ENCODE measurements at places on chromosomes 6 and 20. TPM values are rescaled to one million over a fixed set of nuclear protein-coding genes. Genes with fewer than 3 reads are reported as not detected.
A peak's percentile ranks its signal among the peaks of the same experiment; 100 is the strongest.

DNA sequence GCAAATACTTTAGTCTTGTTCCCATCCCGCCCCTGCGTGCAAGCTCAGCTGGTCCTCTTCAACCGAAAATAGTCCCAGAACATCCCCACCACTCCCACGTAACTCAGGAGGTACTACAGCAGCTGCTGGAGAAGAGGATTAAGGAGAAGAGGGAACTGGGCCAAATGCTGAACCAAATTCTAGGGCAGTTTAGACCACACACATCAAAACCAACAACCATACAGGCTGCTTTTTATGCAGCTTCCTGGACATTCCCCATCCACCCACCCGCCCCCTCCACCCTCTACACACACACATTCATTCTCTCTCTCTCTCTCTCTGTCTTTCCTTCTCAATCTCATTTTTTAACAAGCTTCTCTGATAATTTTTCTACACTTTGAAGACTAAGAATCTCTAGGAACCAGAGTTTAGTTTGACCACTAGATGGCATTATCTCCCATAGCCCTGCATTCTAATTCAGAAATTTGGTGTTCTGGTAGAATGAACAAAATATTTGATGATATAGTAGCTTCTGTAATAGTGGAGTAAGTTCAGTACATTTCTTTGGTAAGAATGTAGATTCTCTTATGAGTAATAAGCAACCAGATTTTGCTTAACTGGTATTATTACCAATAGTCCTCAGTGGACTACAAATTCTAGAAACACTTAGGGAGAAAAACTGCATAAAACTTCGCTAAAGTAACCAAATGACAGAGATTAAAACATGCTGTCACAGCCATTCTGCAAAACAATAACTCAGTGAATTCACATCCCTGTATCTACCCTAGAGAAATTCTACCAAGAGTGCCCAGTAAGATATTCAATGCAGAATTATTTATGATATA, 52.1 kb upstream of the BEND6 start:
- H3K27ac ChIP-seq = no peak overlapping the region
- H3K36me3 ChIP-seq = peaks cover 6% of the 10 kb centered on the region
- H3K4me3 ChIP-seq = no peak overlapping the region
- no peak for DNase-seq
- H3K27me3 ChIP-seq = no peaks in the 10 kb centered on the region

GRCh38 chr6:44235269-44235668, 11.6 kb upstream of the HSP90AB1 start:
- peak overlapping the region; percentile 96 for H3K27ac ChIP-seq
- H3K36me3 ChIP-seq = peaks cover 20% of the 10 kb centered on the region
- H3K27me3 ChIP-seq = no peaks in the 10 kb centered on the region
- peaks cover 68% of the 10 kb centered on the region for H3K4me1 ChIP-seq

DNA sequence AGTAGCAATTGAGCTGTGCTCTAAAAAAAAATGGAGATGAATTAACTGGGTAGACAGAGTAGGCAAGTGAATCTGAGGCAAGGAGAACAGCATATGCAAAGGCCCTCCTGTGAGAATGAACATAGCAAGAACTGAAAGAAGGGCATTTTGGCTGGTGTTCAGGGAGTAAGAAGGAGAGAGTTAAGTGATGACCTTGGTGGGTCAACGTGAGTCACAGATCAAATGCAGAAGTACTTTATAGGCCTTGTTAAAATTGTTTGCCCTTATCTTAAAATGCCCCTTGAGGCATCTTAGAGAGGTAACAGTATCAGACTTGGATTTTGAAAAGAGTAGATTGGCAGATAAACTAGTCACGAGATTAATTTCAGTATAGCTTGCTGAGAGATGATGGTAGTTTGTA, 24.5 kb downstream of the NDUFAF5 start:
- H3K4me3 ChIP-seq = no peak overlapping the region
- no peaks in the 10 kb centered on the region for H3K4me1 ChIP-seq
- no peak overlapping the region for H3K27ac ChIP-seq

DNA sequence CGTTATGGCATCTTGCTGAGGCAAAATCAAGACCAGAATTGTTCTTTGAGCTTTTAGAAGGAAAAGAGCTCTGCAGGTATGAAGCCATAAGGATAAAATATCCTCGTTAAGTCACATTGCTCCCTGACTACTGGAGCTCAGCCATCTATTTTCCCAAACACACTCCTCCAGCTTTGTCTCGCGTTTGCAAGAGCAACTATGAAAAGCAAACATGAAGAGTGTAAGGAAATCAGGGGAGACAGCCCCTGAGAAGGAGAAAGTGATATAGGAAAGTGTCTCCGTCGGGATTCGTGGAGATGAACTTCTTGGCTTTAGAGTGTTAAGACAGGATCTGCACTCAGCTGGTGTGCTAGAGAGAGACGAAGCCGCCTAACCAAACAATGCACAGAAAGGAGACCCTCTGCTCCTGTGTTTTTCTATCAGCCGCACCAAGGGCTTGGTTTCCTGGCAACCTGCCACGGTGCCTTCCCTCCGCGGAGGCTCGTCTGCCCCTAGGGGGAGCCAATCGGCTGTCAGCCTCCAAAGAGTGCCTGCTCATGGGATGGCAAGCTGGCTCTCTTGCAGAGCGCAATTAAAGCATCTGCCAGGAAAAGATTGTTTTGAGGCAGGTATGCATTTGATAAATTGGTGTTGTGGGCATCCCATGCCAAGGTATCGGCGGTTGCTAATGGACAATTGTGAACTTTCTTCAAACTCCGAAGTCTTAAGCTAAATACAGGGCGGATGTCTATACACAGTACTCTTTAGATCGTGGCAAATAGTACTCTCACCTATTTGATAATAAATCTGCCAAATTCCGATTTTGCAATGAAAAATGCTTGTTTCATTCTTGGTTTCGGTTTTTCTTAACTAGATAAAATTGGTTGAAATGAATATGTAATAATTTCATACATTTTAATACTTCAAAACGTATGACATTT, 603.2 kb downstream of the RNF144B start:
- peak; percentile 62 for DNase-seq
- peaks cover 12% of the 10 kb centered on the region for H3K4me1 ChIP-seq
- no peak overlapping the region for H3K27ac ChIP-seq
- peaks cover 6% of the 10 kb centered on the region for H3K36me3 ChIP-seq
- no peaks in the 10 kb centered on the region for H3K27me3 ChIP-seq

- H3K27ac ChIP-seq = no peak overlapping the region
- H3K4me1 ChIP-seq = no peaks in the 10 kb centered on the region
- peaks cover 3% of the 10 kb centered on the region for H3K36me3 ChIP-seq
- H3K4me3 ChIP-seq = no peak overlapping the region
- no peak for DNase-seq
- H3K27me3 ChIP-seq = peaks cover 11% of the 10 kb centered on the region
Measured at GRCh38 chr6:169332250-169332649, 78.6 kb upstream of the THBS2 start.

GRCh38 chr20:49924247-49924646, 8.9 kb upstream of the SPATA2 start:
- H3K36me3 ChIP-seq = no peaks in the 10 kb centered on the region
- peaks cover 12% of the 10 kb centered on the region for H3K4me1 ChIP-seq
- H3K27ac ChIP-seq = no peak overlapping the region
- no peak overlapping the region for H3K4me3 ChIP-seq
- DNase-seq = no peak

- H3K4me3 ChIP-seq = no peak overlapping the region
- H3K4me1 ChIP-seq = peaks cover 6% of the 10 kb centered on the region
- H3K27me3 ChIP-seq = no peaks in the 10 kb centered on the region
- peak overlapping the region; percentile 12 for H3K27ac ChIP-seq
- no peak for DNase-seq
- H3K36me3 ChIP-seq = no peaks in the 10 kb centered on the region
Measured at GRCh38 chr20:1313236-1313964, 15.5 kb downstream of the SDCBP2 start.

DNA sequence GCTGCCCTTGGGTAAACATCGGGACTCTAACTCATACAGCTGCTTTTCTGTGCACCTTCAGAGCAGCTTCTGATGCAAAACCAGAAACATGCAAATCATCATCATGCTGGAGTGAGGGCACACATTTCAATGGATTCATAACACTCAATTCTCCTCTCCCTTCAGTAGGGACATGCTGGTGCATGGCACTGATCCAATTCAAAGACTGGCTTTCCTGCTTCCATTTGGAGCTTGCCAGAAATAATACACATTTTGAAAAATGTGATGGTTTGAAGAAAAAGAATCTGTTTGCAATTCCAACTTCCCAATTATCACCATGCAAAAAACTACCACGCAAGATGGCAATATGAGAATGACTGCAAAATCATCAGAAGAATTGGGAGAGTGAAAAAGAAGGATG, 65.2 kb upstream of the PDE10A start:
- no peaks in the 10 kb centered on the region for H3K36me3 ChIP-seq
- peaks cover 4% of the 10 kb centered on the region for H3K27me3 ChIP-seq
- no peak overlapping the region for H3K4me3 ChIP-seq
- DNase-seq = no peak

- no peak for DNase-seq
- H3K36me3 ChIP-seq = peaks cover 35% of the 10 kb centered on the region
- H3K4me1 ChIP-seq = peaks cover 34% of the 10 kb centered on the region
- H3K27me3 ChIP-seq = no peaks in the 10 kb centered on the region
Measured at GRCh38 chr6:56151609-56152224, 95.7 kb downstream of the COL21A1 start.

DNA sequence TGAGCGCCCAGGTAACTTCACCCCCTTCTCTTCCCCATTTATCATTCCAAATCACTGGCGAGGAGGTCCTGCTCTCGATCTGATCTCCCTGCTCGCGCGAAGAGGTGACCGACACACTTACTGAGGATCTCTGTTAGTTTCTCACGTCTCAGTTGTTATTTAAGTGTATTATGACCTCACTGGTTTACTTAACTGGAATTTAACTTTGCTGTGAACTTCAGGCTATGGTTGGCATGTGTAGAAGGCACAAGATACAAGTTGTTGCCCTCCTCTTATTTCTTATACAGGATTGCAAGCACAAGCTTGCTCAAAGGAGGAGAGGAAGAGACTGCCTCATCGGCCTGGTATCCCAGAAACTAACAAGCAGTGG, 1.2 kb downstream of the RNF217 start:
- H3K4me1 ChIP-seq = peaks cover 72% of the 10 kb centered on the region
- no peaks in the 10 kb centered on the region for H3K27me3 ChIP-seq
- peak overlapping the region; percentile 84 for H3K4me3 ChIP-seq

- H3K4me1 ChIP-seq = no peaks in the 10 kb centered on the region
- H3K36me3 ChIP-seq = no peaks in the 10 kb centered on the region
- no peak overlapping the region for H3K4me3 ChIP-seq
- DNase-seq = no peak
- no peak overlapping the region for H3K27ac ChIP-seq
Measured at GRCh38 chr6:151869345-151869744, 61.9 kb downstream of the ESR1 start.

DNA sequence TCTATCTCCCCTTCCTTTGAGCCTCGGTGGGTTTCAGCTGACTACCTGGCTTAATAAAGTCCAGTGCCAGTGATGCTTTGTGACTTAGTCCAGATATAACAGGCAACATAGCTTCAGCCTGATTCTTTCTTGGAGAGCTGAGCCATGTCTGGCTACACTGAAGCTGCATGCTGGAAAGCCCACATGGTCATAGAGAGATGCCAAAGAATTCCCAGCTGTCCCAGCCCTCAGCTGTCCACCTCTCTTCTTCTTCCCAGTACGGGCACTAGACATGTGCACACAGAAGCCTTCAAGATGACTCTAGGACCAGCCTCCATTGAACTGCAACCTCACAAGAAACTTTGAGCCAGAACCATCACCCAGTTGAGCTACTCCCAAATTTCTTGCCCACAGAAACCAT, 154.1 kb upstream of the MYLIP start:
- no peaks in the 10 kb centered on the region for H3K4me1 ChIP-seq
- H3K36me3 ChIP-seq = peaks cover 3% of the 10 kb centered on the region
- H3K27me3 ChIP-seq = no peaks in the 10 kb centered on the region
- H3K4me3 ChIP-seq = no peak overlapping the region

- no peak overlapping the region for H3K27ac ChIP-seq
- H3K4me3 ChIP-seq = no peak overlapping the region
- no peaks in the 10 kb centered on the region for H3K4me1 ChIP-seq
- DNase-seq = no peak
Measured at GRCh38 chr6:5556011-5556410, 294.7 kb downstream of the FARS2 start.

DNA sequence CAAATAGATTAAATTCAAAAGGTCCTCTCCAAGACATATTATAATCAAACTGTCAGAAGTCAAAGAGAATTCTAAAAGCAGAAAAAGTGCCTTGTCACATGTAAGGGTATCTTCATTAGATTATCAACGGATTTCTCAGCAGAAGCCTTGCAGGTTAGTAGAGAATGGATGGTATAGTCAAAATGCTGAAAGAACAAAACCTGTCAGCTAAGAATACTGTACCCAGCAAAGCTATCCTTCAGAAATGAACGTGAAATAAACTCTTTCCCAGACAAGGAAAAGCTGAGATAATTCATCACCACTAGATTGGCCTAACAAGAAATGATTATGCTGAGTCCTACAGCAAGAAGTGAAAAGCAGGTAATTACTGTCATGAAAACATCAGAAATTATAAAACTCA, 92.9 kb downstream of the STXBP5 start:
- no peaks in the 10 kb centered on the region for H3K4me1 ChIP-seq
- H3K36me3 ChIP-seq = peaks cover 45% of the 10 kb centered on the region
- no peak overlapping the region for H3K27ac ChIP-seq
- H3K4me3 ChIP-seq = no peak overlapping the region

DNA sequence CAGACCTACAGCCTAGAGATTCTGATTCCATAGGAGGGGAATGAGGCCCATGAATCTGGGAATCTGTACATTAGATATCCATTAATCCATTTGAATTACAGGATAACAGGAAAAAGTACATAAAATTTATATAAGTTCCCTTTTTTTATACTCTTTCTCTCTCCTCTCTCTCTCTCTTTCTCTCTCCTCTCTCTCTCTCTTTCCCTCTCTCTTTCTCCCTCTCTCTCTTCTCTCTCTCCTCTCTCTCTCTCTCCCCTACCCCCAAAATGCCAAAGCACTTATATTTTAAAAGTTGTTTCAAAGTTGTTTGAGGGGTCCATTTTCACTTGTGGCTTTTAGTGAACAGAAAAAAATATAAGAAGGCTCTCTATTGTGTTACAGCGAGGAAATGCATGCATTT, 15.1 kb downstream of the TSHZ2 start:
- no peak overlapping the region for H3K4me3 ChIP-seq
- no peak overlapping the region for H3K27ac ChIP-seq
- no peaks in the 10 kb centered on the region for H3K4me1 ChIP-seq
- DNase-seq = no peak

Gene TNXB
- 2.3 TPM for total RNA-seq

Gene PSORS1C1
- total RNA-seq = 4.2 TPM

Gene CD40
- not detected for total RNA-seq

Gene TGM3
- not detected for total RNA-seq

Gene RIPPLY2
- total RNA-seq = not detected

Gene BMP6
- not detected for total RNA-seq

Gene CHRNA4
- total RNA-seq = not detected

Gene NOX3
- total RNA-seq = not detected

Gene TRIM10
- total RNA-seq = not detected

Gene PKIG
- 26.1 TPM for total RNA-seq

Gene TRIM40
- not detected for total RNA-seq

Gene C6orf58
- total RNA-seq = not detected

Gene ARFGEF2
- total RNA-seq = 30.0 TPM

Gene EDN3
- total RNA-seq = not detected

Gene ENPP4
- 4.4 TPM for total RNA-seq
